Stimulated activated CD4-positive, alpha-beta T cell treated with anti-CD3 and anti-CD28 coated beads, Interleukin-12 subunit alpha, Interleukin-12 subunit beta, amount 100 ng/mL, for 48 hours (primary cell): ENCODE measurements at places on chromosomes 7 and 10.

DNA sequence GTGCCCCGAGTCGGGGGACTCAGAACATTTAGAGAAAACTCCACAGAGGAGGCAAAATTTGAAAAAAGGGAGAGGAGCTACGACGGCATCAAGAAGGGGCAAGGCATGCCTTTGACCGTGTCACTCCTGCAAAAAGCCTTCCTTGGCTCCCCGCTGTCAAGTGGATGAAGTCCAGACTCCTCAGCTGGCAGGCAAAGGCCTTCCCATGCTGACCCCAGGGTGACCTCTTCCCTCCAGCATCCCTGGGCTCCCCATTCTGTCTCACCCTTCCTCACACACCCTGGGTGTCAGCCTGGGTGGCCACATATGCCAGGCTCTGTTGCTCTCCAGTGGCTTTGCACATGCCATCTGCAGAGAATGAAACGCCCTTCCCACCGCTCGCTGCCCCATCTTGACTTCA is 88.4 kb upstream of the ZMIZ1 start:
- no peak for DNase-seq

DNA sequence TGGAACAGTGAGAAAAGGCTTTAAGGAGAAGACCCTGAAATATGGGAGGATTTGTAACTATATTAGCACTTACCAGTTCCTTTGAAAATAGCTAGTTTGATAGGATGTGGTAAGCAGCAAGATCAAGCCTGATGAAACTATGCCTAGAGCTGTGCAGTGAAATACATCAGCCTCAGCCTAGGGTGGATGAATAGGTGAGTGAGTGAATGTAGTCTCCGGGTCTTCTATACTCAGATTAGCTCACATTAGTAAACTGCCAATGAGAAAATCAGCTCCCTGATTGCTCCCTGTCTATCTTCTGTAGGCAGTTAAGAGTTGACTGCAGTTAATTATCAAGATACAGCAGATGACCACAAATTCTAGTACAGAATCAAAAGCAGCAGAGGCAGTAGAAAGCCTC is 89.6 kb downstream of the ELAPOR2 start:
- DNase-seq: no peak

- no peak for DNase-seq
Observed at GRCh38 chr7:33711231-33712019, 193.9 kb upstream of the BMPER start.

DNA sequence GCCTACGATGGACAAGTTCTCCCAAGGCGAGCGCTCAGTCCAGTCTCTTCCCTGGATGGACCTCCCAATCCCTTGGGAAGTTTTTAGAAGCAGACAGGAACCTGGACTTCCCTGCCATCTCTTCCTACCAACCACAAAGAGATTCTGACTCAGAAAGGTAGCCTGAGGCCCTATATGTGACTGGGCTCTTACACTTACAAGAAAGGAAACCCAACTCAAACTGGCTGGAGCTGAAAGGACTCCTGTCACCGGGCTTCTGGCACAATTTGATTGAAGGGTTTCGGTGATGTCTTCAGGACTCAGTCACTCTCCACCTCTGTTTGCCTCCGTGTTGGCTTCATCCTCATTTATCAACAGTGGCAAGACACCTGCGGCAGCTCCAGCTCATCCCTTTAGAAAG is 3.7 kb upstream of the COL13A1 start:
- no peak for DNase-seq

GRCh38 chr7:39923091-39923490 is 27.0 kb upstream of the CDK13 start:
- no peak for DNase-seq

DNA sequence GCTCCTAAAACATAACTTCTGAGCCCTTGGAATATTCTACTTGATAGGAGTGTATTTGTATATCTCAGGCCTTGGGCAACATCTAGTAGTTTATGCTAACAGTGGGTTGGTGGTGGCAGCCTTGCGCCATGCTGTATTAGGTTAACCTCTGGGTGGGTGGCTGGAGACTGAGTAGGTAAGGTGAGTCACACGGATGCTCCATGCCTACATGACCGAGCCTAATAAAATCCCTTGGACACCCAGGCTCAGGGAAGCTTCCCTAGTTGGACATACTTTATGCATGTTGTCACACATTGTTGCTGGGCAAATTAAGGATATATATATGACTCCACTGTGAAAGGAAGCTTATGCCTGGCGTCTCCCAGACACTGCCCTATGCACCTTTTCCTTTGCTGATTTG is 6.0 kb upstream of the DAGLB start:
- no peak for DNase-seq

DNA sequence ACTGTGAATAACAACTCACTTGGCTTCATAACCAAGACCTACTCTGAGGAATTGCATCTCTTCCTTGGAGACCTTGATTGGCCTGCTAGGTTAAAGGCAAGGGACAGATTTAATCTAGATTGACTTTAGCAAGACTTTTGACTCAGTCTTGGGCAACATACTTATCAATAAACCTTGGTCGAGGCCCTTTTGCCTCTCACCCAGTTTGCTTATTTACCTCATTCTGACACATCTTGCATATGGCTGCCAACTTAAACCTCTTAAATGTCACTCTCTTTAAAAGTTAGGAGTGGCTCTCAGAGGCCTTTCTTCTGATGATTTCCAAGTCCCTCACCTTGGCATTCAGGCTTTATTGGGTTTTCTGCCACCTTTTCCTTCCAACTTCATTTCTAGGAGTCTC is 124.5 kb downstream of the BAMBI start:
- no peak for DNase-seq

GRCh38 chr10:77898323-77899079 is 28.1 kb downstream of the DLG5 start:
- DNase-seq: no peak

GRCh38 chr10:129800796-129801340 is 163.2 kb downstream of the EBF3 start:
- DNase-seq: no peak

DNA sequence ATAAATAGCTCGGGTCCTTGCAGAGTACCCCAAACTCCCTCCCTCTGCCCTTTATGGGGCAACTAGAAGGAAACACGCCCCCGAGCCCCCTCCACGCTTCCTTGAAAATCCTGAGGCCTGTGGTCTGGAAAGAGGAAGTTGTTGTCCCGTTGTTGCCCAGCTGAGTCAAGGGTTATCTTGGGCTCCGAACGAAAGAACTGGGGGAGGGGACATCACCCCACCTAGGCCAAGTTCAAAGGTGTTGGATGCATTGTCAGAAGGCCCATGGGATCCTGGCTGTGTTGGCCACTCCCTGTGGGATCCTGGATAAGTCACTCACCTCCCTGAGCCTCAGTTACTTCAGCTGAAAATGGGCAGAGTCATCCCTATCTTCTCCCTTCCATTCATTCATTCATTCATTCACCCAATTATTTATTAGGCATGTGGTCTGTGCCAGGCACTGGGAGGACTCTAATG is at the start of gene CCL24:
CCL24 (minus strand) TSS at position 26 of the 456 bp plus-strand sequence. CDS start 91 bp downstream, outside the sequence.
- no peak for DNase-seq
